Esophagus muscularis mucosa (tissue), 4 donors: ENCODE measurements at places on chromosomes 6 and 20. TPM values are rescaled to one million over a fixed set of nuclear protein-coding genes. Genes with fewer than 3 reads are reported as not detected.

The OTOR gene
- total RNA-seq = not detected

The MUCL3 gene
- total RNA-seq = not detected

The SPATA25 gene
- 2.7 TPM for total RNA-seq

The PI3 gene
- 1.0 TPM for total RNA-seq

The C6orf52 gene
- not detected for total RNA-seq

The COL21A1 gene
- total RNA-seq = 8.3 TPM

The YIPF3 gene
- 95.1 TPM for total RNA-seq

The STX11 gene
- total RNA-seq = 5.3 TPM

GRCh38 chr20:51769976-51770615, 1.9 kb upstream of the ATP9A start:
- DNase-seq = no peak

DNA sequence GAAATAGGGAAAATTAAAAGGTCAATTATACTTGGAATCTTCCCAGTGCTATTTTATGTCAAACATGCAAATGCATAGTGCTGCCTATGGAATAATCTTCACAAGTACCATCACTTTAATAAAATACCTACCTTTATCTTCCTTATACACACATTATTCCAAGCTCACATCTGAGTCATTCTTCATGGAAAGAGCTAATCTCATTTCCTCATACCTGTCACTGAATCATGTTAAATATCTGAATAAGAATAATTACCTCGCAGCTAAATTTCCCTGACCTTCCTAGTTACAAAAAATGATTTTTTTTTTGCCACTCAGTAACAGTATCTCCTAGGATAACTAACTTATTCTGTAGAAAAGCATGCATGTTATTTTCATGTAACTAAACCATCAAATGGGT, 661.4 kb upstream of the HS3ST5 start:
- no peak for DNase-seq

DNA sequence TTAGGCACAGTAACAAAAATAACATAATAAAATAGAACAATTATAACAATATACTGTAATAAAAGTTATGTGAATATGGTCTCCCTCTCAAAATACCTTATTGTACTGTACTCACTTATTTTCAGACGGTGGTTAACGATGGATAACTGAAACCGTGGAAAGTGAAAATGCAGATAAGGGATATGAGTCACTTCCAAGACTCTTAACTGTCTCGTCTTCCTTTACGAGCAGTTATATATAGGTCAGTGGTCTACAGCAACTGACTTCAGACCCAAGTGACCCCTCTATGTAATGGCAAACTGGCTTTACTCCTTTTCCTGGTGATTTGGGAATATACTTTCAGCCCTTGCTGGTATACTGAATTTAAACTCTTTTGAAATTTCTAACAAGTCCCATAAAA, 261.4 kb downstream of the SLC35F1 start:
- DNase-seq = no peak

GRCh38 chr20:35625584-35626385, 10.2 kb downstream of the SPAG4 start:
- DNase-seq = no peak

DNA sequence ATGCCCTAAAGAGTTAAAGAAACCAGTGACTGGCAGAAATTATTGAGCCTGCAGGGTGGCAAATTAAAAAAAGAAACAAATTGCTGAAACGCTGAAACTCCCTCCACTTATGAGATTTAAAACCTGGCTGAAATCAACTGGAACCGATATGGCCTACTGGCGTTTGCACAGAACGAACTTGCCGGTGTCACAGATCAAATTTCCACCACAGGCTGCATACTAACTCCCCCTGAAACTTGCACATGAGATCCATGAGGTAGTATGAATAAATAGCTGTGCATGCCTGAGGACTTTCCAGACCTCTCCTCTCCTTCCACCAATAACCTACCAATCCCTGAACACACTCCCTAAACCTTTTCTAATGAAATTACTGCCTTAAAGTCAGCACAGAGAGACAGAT, 150.4 kb downstream of the RNGTT start:
- no peak for DNase-seq

- DNase-seq = no peak
Measured at GRCh38 chr6:102402635-102403329, 1009.3 kb downstream of the GRIK2 start.
